ENCODE measurements at places on chromosomes 5 and 9.

- no peak for DNase-seq
These were observed 183.1 kb downstream of the TRIO start for GRCh38 chr5:14326035-14326903.

- no peak for DNase-seq
These were observed 5.0 kb downstream of the PDE6A start for GRCh38 chr5:149939546-149939945.

- no peak for DNase-seq
These were observed 56.1 kb upstream of the AFAP1L1 start for GRCh38 chr5:149215478-149216090.

DNA sequence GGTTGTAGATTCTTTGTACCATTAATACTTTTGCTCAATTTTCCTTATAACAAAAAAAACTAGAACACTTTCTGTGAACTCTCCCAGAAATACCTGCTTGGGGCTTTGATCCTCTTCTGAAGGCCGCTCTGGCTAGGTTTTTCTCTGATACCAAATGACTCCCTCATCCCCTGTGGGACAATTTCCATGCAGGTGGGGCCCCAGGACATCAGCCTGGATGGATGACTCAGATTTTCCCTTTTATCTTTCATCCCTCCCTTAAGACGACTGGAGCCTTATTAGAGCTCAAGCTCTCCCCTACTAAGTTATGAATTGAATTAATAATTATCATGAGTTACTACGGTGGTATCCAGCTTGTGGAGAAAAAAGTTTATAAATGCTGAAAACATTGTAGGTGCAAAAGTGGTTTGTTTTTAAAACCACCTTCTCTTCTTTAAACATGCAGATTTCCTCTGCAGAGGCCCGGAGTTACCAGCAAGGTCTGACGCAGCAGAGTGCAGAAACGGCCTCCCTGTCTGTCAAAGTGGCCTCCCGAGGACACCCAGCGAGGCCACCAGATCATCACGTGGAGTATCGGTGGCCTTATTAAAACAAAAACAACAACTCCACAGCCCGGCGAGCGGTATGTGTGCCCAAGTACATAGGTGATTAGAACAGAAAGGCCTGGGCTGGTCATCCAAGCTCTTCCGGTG, 50.8 kb upstream of the IRX4 start:
- DNase-seq: no peak

DNA sequence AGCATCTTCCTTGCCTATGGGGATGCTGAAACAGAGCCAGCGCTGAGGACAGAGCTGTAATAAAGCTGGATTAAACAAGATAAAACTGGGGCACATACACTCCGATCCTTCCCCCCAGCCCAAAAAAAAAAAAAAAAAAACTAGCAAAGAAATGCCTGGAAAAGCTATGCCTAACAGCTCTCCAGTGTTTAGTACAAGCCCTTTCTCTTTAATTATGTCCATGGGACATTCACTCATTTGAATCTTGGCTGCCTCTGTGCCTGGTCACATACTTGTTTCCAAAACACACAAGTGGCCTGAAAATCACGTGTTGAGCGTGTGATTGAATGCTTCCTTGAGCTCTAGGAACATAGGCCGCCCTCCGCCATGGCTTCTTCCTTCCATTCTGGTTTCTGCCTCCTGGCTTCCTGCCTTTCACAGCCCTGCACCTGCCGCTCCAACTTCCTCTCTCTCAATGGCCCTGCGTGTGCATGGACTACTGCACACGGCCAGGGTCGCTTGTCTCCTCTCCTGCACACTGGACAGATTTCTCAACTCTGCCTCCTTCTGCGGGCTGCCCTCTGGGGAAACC, 111.0 kb upstream of the RETREG1 start:
- DNase-seq: no peak

DNA sequence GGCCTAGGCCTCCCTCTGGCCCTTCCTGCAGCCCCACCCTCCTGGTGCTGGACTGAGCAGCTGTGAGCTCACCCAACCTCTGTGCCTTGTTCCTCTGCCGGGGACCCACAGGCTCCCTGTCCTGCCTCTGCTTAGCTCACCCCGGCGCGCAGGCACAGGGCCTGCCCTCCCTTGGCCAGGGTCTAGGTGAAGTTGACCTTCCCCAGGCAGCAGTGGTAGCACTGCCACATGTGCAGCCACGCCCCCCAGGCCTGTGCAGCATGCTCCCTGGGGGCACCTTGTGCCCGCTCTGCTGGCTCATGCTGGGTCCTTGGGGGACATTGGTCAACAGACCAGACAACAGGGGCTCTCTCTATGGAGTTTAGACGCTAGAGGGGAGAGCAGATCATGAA, 18.1 kb downstream of the TRIP13 start:
- DNase-seq: no peak

DNA sequence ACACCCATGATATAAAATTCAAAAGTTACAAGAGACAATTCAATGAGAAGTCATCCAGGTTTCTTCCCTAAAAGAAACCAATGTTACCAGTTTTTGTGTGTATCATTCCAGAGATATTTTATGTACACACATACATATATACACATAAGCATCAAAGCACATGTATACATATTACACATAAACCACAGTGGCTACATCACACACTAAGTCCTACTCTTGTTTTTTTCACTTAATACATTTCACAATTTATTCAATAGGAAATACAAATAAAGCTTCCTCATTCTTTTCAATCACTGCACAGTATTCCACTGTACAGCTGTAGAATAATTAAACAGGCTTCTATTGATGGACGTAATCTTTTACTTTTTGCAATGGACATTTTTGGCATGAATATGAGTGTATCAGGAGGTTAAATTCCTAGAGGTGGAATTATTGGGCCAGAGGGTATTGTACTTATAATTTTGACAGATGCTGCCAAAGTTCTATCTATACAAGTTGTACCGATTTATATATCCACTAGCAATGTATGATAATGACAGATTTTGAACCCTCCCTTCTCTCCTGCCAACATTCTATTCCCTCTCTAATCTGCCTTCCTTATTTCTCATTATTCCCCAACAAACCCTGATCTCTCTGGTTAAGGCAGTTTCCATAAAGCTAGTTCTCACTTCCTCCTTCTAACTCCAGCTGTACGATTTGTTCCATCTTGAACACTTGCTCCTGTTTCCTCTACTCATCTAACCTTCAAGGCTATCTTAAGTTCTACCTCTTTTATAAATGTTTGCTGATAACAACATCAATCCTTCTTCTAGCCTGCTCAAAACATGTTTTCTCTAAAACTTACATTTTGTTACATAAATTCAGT, 35.2 kb downstream of the MRPS27 start:
- no peak for DNase-seq

- DNase-seq: no peak
These were observed 185.6 kb downstream of the TRPM3 start for GRCh38 chr9:70935856-70936255.

DNA sequence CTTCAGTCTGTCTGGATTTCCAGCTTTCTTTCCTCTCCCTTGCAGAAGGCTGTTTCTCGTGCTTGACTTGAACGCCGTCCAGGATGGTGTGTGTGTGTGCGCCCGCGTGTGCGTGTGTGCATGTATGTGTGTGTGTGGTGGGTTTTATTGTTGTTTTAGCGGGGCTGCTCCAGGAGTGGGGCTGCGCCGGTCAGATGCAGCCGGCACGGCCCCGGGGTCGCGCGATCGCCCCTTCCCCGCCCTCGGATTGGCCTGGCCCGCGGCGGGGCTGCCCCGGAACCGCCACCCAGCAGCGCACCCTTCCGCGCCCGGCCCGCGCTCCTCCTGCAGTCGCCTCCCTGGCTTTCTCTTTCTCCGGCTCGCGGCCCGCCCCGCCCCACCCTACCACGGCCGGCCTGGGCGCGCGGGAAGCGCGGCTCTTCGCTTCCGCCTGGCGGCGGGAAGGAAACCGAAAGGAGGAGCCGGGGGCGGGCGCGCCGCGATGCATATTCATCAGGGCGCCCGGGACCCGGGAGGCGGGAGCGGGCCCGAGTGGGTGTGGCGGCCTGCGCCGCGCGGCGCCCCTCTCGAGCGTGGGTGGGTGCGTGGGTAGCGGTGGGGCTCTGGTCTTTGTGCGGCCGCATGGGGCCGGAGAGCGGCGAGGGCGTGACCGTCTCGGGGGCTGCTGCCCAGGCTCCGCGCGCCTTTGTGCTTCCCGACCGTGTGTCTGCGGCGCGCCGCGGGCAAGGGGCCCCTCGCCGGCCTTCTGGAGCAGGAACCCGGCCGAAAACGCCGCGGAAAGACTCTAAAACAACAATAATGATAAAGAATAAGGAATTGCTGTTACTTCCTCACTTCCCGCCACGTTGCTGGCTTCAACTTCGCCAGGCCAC, 8.5 kb upstream of the NFIB start:
- DNase-seq: peak; percentile 87

DNA sequence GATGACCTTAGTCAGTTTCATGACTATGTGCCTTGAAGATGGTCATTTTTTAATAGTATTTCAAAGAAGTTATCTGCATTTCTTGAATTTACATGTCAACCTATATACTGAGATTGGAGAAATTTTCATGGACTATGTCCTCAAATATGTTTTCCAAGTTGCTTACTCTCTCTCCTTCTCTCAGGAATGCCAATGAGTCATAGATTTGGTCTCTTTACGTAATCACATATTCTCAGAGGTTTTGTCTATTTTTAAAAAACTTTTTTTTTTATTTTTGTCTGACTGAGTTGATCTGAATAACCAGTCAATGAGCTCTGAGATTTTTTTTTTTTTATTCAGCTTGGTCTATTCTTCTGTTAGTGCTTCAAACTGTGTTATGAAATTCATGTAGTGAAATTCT, 374.7 kb upstream of the GRIN3A start:
- DNase-seq: no peak

- no peak for DNase-seq
These were observed 308.0 kb upstream of the NREP start for GRCh38 chr5:112064956-112065355.

- no peak for DNase-seq
These were observed 49.6 kb downstream of the SECISBP2 start for GRCh38 chr9:89367726-89368437.

- DNase-seq: no peak
These were observed 5.8 kb upstream of the CCL21 start for GRCh38 chr9:34715639-34716215.

DNA sequence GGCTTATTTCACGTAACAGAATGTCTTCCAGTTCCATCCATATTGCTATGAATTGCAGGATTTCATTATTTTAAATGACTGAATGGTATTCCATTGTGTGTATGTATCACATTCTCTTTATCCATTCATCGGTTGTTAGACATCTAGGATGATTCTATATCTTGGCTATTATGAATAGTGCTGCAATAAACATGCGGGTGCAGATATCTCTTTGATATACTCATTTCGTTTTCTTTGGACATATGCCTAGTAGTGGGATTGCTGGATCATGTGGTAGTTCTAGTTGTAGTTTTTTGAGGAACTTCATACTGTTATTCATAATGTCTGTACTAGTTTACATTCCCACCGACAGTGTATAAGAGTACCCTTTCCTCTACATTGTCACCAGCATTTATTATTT, 460.5 kb downstream of the MAN2A1 start:
- DNase-seq: no peak

- no peak for DNase-seq
These were observed 263.9 kb downstream of the SPOCK1 start for GRCh38 chr5:137234973-137235943.

GRCh38 chr5:119382169-119382568, 26.4 kb downstream of the TNFAIP8 start:
- no peak for DNase-seq

DNA sequence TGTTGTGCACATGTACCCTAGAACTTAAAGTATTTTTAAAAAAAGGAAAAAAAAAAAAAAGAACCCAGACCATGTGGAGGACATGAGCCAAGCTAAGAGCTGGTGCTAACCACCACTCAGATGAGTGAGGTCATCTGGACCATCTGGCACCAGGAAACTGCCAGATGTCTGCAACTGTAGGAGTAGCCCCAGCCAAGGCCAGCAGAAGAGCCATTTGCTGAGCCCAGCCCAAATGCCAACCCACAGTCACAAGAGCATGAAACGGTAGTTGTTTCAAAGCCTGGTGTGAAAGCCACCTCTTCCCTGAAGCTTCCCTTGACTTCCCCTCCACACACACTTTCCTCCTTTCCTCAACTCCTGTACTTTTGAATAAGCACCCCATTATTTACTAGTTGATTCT, 69.2 kb upstream of the FCN1 start:
- DNase-seq: no peak

DNA sequence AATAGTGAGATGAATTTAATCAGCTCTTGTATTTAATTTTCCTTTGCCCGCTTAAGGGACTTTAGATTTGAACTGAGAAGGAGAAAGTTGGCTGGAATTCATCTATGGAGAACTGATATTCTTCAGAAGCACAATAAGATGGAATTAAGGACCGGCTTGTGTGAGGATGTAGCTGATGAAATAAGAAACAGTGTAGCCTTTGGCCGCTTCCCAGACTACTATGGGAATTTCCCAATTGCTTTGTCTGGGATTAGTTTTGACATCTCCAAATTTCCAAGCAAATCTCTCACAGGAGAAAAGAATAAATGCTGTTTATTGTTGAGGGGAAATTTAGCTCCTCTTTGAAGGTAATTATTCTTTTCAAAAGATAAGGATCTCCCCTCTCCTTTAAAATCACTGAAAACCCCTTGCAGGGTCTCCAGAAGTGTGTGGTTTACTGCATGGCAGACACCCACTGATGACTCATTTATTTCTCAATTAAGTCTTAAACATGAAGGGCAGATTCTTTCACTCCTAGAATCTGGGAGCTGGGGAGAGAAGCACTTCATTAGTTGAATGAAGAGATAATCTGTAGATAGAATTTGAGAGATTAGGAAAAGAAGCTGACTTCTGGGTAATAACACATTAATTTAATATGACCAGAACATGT, 606.5 kb upstream of the ADAMTS16 start:
- DNase-seq: no peak

- no peak for DNase-seq
These were observed 901.9 kb upstream of the WWC1 start for GRCh38 chr5:167389537-167389936.

- no peak for DNase-seq
These were observed 213.9 kb upstream of the FBXL7 start for GRCh38 chr5:15285901-15286583.

DNA sequence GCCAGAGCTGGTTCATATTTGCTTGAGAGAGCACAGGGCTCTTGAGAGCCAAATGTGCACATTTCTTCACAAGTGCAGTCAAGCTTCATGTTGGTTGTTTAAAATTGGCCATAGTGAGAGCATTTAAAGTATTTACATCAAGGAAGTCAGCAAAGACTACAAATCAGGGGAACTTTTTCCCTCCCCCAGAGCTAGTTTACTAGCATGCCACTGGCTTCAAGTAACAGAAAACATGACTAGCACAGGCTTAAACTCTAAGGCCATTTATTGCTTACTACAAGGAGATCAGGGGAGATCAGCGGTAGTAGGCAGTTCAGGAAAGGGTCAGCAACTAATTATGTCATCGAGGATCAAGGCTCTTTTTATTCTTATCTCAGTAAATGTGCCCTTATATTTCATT, 11.0 kb upstream of the CCDC171 start:
- DNase-seq: no peak
